ENCODE measurements at places on chromosomes 1 and 21. TPM values are rescaled to one million over a fixed set of nuclear protein-coding genes. Genes with fewer than 3 reads are reported as not detected.

DNA sequence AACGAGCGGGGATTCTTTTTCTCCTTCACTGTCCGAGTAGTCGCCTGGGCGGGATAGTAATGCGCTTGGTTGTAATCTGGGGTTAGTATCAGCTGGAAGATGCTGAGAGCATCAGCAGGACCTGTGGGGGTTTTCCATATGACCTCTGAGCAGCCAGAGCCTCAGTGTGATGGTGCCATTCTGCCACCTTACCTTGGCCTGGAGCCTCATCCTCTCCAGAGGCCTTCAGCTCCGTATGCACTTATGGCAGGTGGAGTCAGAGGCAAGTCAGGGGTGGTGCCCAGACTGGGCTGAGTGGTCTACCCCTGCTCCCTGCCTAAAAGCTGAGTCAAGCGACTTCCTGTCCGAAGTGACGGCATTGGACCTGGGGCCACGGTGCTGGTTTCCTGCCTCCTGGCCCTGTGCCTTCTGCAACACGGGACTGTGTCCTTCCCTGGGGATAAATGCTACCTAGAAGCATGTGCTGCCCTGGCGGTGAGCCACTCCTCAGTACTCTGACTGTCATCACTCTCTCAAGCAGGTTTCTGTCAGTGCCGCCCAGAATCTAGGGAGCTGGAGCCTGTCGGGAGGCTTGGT, 24.7 kb downstream of the TENT5C start:
- peaks cover 38% of the 10 kb centered on the region for H3K4me1 ChIP-seq
- no peaks in the 10 kb centered on the region for H3K36me3 ChIP-seq
- DNase-seq: no peak
- no peaks in the 10 kb centered on the region for H3K27me3 ChIP-seq

- H3K27me3 ChIP-seq: no peaks in the 10 kb centered on the region
- no peak overlapping the region for H3K27ac ChIP-seq
- H3K4me3 ChIP-seq: no peak overlapping the region
- H3K36me3 ChIP-seq: no peaks in the 10 kb centered on the region
Measured at GRCh38 chr1:46406881-46407608, 12.9 kb downstream of the FAAH start.

VHLL gene
- not detected for total RNA-seq

TNNI3K gene
- total RNA-seq: 0.09 TPM

RNU5D-1 gene
- not detected for total RNA-seq

ELF3 gene
- 38.7 TPM for total RNA-seq
